Astrocyte (in vitro differentiated cells and primary cell): ENCODE measurements at places on chromosomes 2 and 18. TPM values are rescaled to one million over a fixed set of nuclear protein-coding genes. Genes with fewer than 3 reads are reported as not detected.

The IL36G gene
- total RNA-seq: not detected in 2 replicates

The CYS1 gene
- 3.7 and 4.8 TPM in 2 replicates for total RNA-seq

The PFN4 gene
- total RNA-seq: 0.48 and 0.64 TPM in 2 replicates

The GRP gene
- total RNA-seq: not detected in 2 replicates

The TM4SF20 gene
- not detected in 2 replicates for total RNA-seq

The GNAL gene
- total RNA-seq: 3.6 and 4.5 TPM in 2 replicates

The RAB6C gene
- 0.09 and 0.14 TPM in 2 replicates for total RNA-seq

The RNF125 gene
- total RNA-seq: 1.8 and 1.9 TPM in 2 replicates
